Activated CD4-positive, alpha-beta T cell treated with anti-CD3 and anti-CD28 coated beads, Interleukin-2, amount 10 ng/mL, durations not matched to agents 7 days and 5 days (primary cell): ENCODE measurements at places on chromosomes 3 and 15.

- DNase-seq = no peak
Measured at GRCh38 chr3:20724241-20724640, 538.2 kb upstream of the SGO1 start.

DNA sequence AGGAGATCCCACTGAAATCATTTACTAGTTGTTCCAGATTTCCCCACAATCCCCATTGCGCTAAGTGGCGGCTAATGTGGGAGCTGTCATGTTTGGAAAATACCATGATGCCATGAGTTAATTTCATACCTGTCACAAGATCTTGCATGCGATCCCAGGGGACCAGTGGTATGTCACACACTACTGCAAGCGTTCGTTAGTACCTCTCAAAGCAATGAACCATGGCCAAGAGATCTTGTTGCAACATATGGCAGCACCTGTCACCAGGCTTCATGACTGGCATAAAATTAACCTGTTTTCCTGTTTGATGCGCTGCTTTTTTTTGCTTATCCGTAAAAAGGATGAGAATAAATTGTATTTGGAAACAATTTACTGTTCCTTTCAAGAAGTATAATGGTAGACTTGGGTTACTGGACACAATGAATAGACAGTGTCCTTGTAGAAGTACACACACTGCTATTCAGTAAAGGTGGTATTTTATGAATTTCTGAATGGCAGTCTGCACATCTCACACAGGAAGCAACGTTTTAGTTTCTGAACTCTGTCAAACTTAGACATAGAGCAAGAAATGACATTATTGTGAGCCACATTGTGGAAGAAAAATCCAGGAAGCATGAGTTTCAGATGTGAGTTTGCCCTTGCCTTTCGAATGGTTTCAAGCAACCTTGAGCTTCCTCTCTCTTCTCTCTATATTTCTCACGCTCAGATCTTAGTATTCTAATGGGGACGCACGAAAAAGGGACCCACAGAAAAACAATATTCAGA, 81.9 kb downstream of the CHL1 start:
- DNase-seq = no peak

GRCh38 chr15:66649235-66649984, 52.6 kb upstream of the SMAD6 start:
- DNase-seq = no peak

- DNase-seq = no peak
Measured at GRCh38 chr15:77630956-77631744, 1.6 kb downstream of the LINGO1 start.

DNA sequence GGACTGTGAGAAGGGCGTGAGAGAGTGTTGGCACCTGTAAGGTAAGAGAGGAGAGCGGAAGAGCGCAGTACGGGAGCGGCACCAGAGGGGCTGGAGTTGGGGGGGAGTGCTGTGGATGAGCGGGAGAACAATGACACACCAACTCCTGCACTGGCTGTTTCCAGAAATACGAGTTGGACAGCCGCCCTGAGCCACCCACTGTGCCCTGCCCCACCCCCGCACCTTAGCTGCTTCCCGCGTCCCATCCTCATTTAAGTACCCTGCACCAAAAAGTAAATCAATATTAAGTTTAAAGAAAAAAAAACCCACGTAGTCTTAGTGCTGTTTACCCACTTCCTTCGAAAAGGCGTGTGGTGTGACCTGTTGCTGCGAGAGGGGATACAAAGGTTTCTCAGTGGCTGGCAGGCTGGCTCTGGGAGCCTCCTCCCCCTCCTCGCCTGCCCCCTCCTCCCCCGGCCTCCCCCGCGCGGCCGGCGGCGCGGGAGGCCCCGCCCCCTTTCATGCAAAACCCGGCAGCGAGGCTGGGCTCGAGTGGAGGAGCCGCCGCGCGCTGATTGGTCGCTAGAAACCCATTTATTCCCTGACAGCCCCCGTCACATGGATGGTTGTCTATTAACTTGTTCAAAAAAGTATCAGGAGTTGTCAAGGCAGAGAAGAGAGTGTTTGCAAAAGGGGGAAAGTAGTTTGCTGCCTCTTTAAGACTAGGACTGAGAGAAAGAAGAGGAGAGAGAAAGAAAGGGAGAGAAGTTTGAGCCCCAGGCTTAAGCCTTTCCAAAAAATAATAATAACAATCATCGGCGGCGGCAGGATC, at the start of gene SOX2:
Gene SOX2, plus strand, starts transcription at position 601 of the 811 bp plus-strand sequence. CDS start 436 bp downstream, outside the sequence.
- no peak for DNase-seq

GRCh38 chr3:173465112-173465511, 67.6 kb downstream of the NLGN1 start:
- DNase-seq = no peak

- DNase-seq = peak; percentile 18
Measured at GRCh38 chr3:12462159-12462947, 21.9 kb upstream of the TSEN2 start.

DNA sequence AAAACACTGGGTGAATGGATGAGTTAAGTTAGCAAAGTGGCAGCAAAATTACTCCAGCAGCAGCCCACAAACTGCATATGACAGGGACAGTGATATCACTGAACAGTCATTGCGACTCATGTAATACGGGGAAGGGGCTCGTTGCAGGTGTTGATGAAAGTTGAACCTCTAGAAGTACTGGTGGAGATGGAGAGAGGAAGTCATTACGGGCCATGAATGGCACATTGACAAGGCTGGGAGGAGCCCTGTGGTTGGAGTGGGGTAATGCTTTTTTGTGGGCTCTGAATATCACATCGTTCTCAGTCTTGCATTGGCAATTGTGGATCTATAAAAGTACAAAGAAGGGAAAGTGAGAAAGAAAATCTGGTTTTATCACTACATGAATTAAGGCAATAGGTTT, 278.1 kb downstream of the ZPLD1 start:
- DNase-seq = no peak

DNA sequence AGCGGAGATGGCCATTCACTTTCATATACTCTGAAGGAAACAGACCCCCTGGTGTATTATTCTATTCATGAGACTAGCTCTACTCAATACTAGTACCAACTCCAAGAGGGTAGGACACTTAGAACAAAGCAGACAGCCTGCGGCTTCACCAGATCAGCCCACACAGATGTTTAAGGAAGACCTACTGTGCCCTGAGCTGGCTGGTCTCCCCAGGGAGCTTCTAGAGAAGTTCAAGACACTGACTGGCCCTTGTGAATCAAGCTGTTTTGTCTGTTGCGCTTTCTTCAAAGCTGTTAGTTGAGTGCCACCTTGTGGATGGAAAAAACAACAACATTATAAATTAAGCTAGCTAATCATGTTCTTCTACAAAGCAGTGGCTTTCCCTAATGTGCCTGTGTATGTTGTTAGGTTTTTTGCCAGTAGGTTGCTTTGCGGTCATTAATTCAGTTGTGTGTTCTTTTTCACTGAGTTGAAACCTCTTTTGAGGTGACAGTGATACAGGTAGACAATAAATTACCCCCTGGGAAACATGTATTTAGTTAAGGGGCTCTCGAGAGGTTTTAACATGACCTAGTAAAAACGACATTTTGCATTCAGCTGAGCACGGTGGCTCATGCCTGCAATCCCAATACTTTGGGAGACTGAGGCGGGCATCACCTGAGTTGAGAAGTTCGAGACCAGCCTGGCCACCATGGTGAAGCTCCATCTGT, 64.2 kb upstream of the MYZAP start:
- DNase-seq = peak; percentile 20

DNA sequence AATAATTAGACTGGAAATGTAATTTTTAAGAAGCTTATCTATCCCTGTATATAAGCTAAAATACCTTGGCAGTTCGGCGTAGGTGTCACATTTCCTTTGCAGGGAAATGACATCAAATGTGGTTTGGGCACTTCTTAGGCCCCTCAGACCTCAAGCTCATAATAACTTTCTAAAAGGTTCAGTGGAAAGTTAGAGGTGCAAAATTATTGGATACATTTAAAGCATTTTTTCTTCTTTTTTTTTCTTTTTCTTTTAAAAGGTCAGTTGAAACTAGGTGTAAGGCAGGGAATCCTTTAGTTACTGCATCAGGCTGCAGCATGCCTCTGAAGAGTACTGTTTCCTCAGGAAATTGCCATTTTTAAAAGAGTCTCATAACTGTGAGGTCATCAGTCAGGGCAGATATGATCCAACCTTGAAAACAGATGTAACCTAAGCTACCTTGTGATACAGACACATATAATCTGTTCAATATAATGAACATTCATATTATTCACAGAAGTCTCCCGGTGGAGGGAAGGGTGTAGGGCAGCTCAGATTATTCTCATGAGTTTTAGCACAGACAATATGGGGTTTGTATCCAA, 4.8 kb downstream of the SACM1L start:
- DNase-seq = peak; percentile 48

GRCh38 chr3:121995161-121996137, 26.6 kb downstream of the ILDR1 start:
- peak; percentile 23 for DNase-seq

DNA sequence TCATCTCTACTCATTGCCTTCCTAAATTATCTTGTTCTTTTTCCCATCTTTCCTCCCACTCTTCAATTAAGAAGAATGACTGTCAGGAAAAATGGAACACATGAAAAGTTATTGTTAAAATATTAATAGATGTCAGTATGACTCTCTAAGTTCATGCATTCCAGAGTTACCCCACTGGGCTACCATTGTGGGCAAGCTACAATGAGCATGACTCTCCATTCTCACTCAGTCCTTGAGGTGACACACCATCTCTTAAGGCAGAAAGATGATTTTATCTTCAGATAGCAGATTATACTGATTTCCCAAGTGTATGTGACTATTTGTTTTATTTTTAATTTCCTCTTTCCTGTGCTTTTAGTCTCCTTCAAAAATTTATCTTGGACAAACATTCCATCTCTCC, 144.3 kb downstream of the ALCAM start:
- no peak for DNase-seq

GRCh38 chr15:33915571-33916407, 52.5 kb upstream of the CHRM5 start:
- no peak for DNase-seq

GRCh38 chr15:95449230-95449628, 881.3 kb upstream of the NR2F2 start:
- DNase-seq = no peak

- DNase-seq = no peak
Measured at GRCh38 chr3:141484701-141485287, 2.0 kb upstream of the RASA2 start.

DNA sequence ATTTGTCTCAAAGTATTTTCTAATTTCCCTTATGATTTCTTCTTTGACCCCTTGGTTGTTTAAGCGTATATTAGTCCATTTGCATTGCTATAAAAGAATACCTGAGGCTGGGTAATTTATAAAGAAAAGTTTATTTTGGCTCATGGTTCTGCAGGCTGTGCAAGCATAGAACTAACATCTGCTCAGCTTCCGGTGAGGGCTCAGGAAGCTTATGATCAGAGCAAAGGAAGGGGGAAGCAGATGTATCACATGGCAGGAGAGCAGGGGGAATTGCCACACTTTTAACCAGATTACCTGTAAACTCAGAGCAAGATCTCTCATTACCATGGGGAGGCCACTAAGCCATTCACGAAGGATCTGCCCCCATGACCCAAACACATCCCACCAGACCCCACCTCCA, 148.2 kb downstream of the PDE8A start:
- no peak for DNase-seq

DNA sequence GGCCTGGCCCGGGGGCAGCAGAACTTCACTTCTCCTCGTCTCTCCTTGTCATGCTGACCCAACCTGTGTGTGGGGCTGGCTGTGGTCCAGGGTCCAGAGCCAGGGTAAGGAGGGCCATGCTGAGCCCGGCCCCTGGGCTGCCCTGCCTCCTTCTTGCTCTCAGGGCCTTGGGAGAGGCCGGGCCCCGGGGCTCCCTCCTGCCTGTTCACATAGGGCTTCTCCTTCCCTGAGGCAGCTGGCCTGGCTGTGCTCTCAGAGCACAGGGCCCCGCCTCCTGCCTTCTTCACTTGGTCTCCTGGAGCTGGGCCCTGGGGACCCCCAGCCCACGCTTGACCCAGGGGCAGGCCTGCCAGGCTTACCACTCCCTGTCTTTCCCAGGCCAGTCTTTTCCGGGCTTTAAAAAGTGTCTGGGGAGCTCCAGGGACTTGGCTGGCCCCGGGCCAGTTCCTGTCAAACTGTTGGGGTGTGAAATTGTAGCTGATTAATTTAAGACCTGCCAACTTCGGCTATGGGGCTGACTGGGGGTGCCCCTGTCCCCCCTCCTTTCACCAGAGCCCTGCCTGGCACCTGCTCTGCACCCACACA, 11.8 kb downstream of the PLXNA1 start:
- no peak for DNase-seq

DNA sequence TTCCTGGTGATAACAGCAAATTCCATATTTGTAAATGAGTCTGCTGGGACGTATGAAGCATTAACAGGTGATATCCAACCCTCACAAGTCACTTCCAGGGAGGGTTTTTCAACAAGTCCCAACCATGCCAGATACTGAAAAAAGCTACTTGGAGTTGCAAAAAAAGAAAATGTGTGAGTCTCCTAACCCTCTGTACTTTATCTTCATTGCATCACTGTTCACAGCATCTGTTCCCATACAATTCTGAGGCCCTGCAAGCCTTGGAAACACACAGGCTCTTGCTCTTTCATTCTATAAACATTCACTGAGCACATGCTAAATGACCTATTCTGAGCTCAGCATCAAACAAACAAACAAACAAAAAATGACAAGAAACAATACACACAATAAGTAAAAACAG, 120.8 kb downstream of the RFTN1 start:
- no peak for DNase-seq

- DNase-seq = no peak
Measured at GRCh38 chr15:48282216-48282615, 49.0 kb upstream of the DUT start.

GRCh38 chr3:104886220-104886995, 480.3 kb upstream of the ALCAM start:
- no peak for DNase-seq

DNA sequence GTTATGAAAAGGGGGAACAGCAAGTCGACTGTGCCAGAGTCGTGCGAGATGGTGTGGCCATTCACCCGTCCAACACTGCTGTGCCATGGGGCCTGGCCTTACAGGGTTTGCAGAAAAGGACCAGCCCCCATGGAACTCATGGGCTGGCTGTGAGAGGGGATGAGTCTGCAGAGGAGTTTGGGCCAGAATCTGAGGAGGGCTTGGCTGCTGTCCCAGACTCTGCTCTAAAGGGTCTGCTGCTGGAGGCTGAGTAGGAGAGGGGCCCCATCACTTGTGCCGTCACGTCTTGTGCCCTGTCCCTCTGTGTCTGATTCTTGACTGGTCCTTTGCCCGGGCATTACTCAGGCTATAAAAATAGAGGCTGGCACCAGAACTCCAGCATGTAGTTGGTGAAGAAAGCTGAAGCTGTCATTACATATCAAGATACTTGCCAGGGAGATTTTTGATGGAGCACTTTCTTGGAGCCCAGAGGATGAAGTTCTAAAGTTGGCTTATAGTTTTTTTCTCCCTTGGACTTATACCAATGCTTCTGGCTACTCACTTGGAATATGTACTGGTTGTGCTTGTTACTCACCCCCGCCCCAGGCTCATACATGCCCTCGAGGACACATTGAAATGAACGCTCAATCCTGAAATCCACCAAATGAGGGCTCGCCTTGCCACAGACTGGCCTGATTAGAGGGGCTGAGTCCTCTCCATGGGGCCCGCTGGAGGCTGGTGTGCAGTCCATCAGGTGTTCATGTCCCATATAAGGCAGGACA, 10.2 kb downstream of the PXYLP1 start:
- no peak for DNase-seq
